ENCODE measurements at places on chromosomes 3 and 15. TPM values are rescaled to one million over a fixed set of nuclear protein-coding genes. Genes with fewer than 3 reads are reported as not detected.

SLC38A3 gene
- total RNA-seq = 4.1 TPM

SAMD7 gene
- total RNA-seq = not detected

DNA sequence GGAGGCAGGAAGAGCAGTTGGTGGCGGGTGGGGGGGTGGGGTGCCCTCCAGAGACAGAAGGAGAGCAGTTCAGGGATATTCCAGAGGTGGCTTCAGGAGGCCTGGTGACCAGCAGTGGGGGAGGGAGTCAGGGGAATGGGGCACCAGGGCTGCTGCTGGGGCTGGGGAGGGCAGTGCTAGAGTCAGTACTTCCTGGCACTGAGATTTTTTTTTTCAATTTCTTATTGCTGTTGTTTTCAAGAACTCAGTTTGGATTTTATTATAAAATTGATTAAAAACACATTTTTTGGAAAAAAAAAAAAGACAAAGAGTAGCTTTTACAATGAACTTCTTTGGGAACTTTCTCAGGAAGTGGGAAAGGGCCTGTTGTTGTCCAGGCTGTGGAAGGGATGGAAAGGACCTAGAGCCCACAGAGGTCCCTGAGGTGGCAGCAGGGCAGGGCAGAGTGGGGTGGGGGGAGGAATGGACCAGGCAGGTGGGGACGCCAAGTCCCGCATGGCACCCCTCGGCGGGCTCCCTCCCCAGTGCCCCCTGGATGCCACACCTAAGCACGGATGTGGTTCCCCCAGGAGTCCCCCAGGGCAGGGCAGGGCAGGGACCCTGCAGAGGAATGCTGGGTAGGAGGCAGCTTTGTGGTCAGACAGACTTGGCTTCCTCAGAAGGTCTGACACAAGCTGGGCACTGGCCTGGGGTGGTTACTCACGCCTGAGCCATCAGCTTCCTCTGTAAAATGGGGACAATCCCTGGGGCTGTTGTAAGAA is 8.5 kb upstream of the ANPEP start:
- no peaks in the 10 kb centered on the region for H3K4me1 ChIP-seq
- H3K4me3 ChIP-seq = no peak overlapping the region
- H3K27ac ChIP-seq = no peak overlapping the region
- H3K36me3 ChIP-seq = no peaks in the 10 kb centered on the region
- no peak for DNase-seq
- H3K27me3 ChIP-seq = no peaks in the 10 kb centered on the region

DNA sequence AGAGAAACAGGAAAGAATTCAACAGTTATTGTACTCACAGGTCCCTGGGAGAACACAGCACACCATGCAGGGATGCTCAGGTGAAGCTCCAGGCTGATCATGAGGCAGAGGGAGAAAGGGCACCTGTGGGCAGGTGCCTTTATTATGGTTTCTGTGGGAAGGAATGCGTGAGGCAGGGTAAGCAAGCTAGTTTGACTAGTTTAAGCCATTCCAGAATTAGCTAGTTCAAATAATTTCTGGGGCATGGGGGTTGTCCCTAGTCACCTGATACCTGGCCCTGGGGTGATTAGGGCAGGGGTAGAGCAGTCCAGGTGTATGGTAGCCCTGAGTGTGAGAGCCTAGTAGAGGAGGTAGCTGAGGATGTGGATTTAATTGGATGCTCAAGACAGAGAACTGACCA is 47.9 kb upstream of the DCLK3 start:
- H3K4me3 ChIP-seq = no peak overlapping the region
- no peaks in the 10 kb centered on the region for H3K4me1 ChIP-seq
- H3K36me3 ChIP-seq = no peaks in the 10 kb centered on the region
- no peak overlapping the region for H3K27ac ChIP-seq
- DNase-seq = no peak

DNA sequence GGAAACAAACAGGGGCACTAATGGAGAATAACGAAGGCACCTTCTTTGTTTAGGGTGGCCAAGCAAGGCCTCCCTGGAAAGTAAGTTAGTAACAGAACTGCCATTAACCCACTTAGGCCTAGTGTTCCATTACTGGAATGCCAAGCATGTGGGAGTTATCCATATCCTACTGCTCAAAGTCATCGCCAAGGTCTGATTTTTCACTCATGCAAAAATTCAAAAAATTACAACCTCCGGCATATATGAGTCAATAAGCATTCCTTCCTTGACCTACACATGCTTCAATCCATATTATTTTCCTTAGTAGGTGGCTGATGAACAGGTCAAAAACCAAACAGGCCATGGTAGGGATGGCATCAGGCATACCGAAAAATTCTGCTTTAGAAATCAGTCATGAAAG is 1097.2 kb downstream of the FHIT start:
- H3K4me1 ChIP-seq = no peaks in the 10 kb centered on the region
- no peaks in the 10 kb centered on the region for H3K36me3 ChIP-seq
- no peak for DNase-seq
- H3K4me3 ChIP-seq = no peak overlapping the region
- no peak overlapping the region for H3K27ac ChIP-seq

DNA sequence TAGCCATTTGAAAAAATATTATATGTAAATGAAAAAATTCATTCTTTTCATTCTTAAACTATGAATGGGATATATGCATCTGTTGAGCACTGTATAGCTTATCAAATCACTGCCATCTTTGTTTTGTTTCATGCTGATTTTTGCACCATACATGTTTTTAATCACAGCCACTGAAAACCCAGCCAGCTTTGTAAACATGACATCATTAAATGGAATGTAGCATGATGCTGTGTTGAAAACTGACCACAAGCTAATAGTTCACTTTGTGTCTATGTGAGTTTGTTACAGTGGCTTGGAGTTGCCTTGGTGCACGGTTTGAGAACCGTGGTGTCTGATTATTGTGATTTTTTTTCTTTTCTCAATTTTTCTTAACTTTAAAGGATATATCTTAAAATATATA is 75.7 kb downstream of the GMPS start:
- no peak overlapping the region for H3K4me3 ChIP-seq
- no peak for DNase-seq
- H3K36me3 ChIP-seq = no peaks in the 10 kb centered on the region
- H3K27me3 ChIP-seq = no peaks in the 10 kb centered on the region

- DNase-seq = no peak
- no peak overlapping the region for H3K27ac ChIP-seq
- H3K4me3 ChIP-seq = no peak overlapping the region
- no peaks in the 10 kb centered on the region for H3K36me3 ChIP-seq
- H3K27me3 ChIP-seq = no peaks in the 10 kb centered on the region
Measured at GRCh38 chr3:14305324-14305723, 97.1 kb upstream of the SLC6A6 start.

GRCh38 chr3:158631981-158632380 is 12.3 kb upstream of the GFM1 start:
- H3K4me1 ChIP-seq = no peaks in the 10 kb centered on the region
- DNase-seq = no peak
- H3K4me3 ChIP-seq = no peak overlapping the region
- no peaks in the 10 kb centered on the region for H3K36me3 ChIP-seq

Data from uterus (tissue), 4 donors.